Activated CD8-positive, alpha-beta memory T cell treated with anti-CD3 and anti-CD28 coated beads for 4 hours (primary cell): ENCODE measurements at places on chromosomes 7 and 10.

DNA sequence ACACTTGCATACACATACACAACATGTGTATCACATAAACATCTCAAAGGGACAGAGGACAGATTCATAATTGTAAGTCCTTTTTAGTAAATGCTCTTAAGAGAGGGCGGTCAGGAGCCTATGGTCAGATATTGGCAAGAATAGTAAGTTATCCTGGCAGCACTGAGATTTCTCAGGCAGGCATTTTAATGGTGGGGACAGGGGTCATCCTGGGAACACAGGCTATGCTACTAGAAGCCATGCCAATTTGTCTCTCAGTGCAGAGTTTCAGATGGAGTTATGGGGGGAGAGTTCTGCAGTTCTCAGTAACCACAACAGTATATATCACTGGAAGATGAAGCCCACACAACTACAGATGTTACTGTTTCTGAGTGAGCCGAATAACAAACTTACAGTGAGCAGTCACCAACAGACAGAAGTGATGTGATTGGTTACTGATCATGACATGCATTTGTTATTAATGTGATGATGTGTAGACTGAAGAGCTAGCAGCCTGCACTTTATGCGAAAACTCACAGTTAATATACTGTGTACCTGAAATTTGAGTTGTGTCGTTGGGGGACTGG lies 16.4 kb downstream of the ZNF487 start:
- DNase-seq = no peak

DNA sequence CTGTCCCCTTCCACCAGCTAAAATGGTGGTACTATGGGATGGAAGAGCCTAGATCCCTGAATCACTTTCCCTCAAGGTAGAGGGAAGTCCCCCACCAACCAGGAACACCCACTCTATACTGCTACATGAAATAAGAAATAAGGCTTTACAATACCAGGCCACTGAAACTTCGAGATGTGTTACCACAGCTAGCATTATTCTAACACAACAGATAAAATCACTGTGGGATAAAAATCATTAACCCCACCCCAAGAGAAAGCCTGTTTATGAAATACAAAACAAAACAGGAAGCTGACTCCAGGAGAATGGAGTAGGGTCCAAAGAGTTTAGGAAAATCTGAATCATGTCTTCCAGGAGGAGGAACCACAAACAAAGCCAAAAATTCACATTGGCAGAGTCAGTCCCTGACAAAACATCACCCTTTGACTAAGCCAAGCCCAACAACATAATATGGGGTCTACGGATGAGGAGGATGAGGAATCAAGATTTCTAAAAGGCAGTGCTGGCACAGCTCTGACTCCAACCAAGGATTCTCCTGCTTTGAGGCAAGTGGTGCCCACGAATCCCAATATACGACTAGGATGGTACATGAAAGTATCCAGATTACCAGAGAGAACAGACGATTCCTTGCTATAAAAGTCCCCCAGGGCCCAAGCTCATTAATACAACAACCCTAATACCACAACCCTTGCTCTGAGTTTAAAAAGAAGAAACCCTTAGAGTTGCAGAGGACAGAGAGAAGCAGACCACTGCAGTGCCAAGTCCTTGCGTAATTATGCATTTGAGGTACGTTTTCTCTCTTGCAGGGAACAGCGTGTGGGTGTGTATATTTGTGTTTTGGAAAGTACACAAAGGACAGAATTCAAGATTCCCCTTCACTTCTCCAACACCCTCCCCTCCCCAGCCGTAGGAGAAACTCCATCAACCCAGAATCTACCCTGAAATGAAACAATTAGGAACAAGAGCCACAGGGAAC lies 23.7 kb downstream of the XPNPEP1 start:
- DNase-seq = no peak

- no peak for DNase-seq
These were observed 743.4 kb downstream of the TNS3 start for GRCh38 chr7:46838463-46838862.

DNA sequence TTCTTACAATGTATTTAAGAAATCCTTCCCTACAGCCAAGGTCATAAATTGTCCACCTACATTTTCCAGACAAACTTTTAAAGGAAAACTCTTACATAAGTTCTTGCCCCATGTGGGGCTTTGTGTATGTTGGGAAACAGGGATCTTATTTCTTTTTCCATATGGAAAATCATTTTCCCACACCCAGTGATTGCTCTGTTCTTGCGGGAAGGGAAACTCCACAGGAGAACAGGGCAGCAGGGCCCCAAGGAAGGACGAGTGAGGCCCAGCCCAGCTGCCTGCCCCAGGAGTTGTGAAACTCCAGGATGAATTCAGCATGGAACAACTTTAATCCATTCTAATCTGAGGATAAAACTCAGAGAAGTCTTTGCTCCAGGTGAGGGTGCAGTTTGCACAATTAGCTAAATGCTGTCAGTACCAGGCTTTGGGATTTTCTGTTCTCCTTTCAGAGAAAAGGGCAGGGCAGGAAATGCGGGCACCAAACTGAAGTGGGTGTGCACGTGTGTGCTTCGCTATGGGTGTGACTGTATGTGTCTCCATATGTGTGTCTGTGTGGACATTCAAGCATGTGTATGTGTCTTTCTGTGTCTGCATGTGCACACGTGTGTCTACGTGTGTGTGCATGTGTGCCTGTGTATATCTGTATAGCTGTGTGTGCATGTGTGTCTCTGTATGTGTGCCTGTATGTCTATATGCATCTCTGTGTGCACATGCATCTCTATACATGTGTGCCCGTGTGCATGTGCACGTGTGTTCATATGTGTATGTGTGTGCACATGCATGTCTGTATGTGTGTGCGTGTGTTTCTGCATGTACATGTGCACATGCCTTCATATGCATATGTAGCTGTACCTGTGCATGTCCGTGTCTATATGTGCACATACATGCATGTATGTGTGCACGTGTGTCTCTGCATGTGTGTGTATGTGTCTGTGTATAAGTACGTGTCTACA lies 102.0 kb upstream of the FAM20C start:
- DNase-seq = no peak

DNA sequence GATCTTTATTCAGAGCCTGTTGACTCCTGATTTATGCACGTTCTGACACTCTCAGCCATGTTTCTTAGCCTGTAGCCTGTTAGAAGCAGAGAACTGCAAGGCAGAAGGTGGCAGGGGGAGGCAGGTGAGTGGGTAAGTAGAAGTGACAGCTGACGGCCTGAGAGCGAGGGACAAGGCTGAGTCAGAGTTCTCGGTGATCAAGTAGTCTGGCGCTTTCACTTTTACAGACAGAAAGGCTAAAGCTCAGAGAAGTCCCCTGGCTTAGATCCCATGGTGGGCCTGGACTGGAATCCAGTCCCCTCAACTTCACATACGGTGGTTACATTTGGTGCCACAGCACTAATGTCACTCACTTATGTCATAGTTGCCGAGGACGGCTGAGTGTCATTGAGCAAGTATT lies 139.0 kb downstream of the TACC2 start:
- DNase-seq = no peak

DNA sequence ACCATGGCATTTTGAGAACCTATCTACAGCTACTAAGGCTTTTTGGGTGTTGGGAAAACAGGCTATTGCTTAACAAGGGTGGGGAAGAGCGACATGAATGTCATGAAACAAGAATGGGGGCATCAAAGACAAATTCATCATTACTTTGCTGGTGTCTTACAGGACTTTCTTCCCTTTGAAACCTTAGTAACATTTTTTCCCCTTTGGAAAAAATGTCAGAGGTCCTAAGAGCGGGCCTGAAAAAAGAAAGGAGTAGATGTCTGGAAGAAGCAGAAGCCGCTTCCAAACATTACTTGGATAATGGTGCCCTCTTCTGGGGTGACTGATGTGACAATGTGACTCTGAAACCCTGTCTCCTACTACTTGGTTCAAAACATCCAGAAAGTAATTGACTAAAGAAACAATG lies 3.8 kb upstream of the DDX50 start:
- no peak for DNase-seq

- no peak for DNase-seq
These were observed 48.6 kb downstream of the GTF2IRD1 start for GRCh38 chr7:74502216-74502891.

DNA sequence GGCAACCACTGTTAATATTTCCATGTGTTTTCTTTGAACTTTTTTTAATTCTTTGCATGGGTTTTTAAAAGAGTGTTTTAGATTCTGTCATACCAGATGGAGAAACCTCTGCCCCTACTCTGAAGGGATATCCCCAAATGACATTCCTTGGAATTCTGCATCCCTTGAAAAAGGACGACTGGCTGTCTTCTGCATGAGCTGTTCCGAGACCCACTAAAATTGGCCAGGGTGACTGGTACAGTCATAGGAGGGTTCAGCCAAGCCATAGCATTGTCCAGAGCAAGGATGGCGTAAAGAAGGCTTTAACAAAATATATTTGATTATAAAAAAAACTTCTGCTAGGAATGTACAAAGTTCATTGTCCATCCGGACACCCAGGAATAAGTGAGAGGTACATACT lies 952.9 kb downstream of the NRG3 start:
- DNase-seq = no peak
